G401 (cell line): ENCODE measurements at places on chromosomes 11 and 22. TPM values are rescaled to one million over a fixed set of nuclear protein-coding genes. Genes with fewer than 3 reads are reported as not detected.

DNA sequence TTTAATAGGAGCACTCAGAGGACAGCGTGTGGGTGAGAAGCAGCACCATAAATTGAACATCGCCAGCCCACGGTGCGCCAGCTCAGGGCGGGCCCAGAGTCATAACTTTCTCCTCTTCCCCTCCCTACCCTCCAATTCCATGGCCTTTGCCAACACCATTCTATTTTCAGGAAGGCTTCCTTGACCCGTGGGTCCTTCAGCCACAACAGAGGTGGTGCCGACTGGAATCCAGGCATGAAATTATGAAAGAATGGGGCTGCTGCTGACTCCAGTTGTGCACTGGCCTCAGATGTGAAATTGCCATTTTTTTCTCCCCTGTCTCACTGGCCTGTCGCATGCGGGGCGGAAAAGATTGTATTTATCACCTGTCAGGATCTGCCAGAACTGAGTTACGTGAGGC lies 345.9 kb downstream of the MIAT start:
- no peak for DNase-seq

GRCh38 chr22:22521631-22522030 lies 1.6 kb upstream of the ZNF280A start:
- DNase-seq, result no peak

GRCh38 chr11:10294290-10294953 lies 403 bp upstream of the SBF2 start:
- peak; percentile 62 for DNase-seq

- DNase-seq, result no peak
Measured at GRCh38 chr11:121716060-121716459, 263.3 kb upstream of the SORL1-AS1 start.

PKNOX2 gene
- total RNA-seq, result 4.1 and 4.6 TPM in 2 replicates

GRCh38 chr11:62592146-62592815 lies 958 bp upstream of the TUT1 start:
- DNase-seq, result no peak

DNA sequence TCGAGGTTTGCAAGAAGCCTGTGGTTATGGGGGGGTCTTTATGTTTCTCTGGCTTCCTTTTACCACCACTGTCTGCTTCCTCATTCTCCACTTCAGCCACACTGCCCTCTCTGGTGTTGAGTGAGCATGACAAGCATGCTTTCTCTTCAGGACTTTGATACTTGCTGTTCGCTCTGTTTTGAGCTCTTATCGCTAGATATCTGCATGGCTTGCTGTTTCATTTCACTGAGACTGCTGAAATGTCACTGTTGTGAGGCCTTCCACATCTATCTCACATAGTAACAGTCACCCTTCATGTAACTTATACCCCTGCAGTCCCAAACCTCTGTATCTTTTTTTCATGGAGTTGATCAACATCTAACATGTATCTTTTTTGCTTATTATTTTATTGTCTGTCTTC lies 59.8 kb downstream of the TMEM135 start:
- peak; percentile 3 for DNase-seq

SUSD2 gene
- not detected in 2 replicates for total RNA-seq

DNA sequence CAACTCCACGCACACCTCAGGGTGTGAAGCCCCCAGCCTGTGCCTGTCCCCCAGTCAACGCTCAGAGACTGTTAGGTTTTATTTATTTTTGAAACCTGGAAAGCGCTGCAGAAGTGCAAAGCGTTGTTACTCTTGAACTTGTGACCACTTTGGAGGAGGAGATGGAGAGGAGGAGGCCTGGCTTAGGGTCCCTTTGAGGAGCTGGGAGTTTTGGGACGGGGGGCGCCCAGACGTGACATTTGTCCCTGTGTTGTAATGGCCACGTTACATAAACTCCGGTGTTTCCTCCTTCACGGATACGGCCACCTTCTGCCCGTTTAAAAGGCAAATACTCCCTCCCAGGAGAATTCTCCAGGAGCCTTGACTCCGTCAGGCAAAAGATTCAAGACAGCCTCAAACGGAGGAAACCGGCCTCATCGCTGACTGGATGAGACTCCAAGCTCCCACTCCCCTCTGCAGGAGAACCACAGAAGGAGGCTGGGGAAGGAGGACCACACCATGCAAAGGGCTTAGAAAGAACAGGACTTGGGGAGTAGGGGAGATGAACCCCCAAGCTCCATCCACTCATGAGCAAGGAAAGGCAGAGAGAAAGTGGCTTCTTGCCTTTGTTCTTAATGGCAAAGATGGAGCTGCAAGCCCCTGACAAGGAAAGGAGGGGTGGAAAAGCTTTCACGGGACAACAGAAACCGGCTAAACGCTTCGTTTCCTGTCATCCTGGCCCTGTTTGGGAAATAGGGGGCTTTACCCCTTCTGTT lies 630 bp downstream of the PIK3IP1 start:
- peak; percentile 65 for DNase-seq

GPR137 gene
- 17.8 and 25.9 TPM in 2 replicates for total RNA-seq

GRCh38 chr22:22203048-22203971 lies 41.3 kb upstream of the VPREB1 start:
- no peak for DNase-seq

GRCh38 chr11:86623736-86624135 lies 48.7 kb downstream of the ME3 start:
- DNase-seq, result no peak

- DNase-seq, result no peak
Measured at GRCh38 chr11:64801158-64801464, 1.9 kb downstream of the MAP4K2 start.

ZBTB16 gene
- total RNA-seq, result not detected in 2 replicates

- DNase-seq, result no peak
Measured at GRCh38 chr11:105466582-105467228, 143.2 kb upstream of the GRIA4 start.

- DNase-seq, result peak; percentile 87
Measured at GRCh38 chr11:43852057-43852636, 28.5 kb upstream of the ALKBH3 start.

- DNase-seq, result no peak
Measured at GRCh38 chr11:2393111-2393868, 7.3 kb upstream of the TSSC4 start.

DNA sequence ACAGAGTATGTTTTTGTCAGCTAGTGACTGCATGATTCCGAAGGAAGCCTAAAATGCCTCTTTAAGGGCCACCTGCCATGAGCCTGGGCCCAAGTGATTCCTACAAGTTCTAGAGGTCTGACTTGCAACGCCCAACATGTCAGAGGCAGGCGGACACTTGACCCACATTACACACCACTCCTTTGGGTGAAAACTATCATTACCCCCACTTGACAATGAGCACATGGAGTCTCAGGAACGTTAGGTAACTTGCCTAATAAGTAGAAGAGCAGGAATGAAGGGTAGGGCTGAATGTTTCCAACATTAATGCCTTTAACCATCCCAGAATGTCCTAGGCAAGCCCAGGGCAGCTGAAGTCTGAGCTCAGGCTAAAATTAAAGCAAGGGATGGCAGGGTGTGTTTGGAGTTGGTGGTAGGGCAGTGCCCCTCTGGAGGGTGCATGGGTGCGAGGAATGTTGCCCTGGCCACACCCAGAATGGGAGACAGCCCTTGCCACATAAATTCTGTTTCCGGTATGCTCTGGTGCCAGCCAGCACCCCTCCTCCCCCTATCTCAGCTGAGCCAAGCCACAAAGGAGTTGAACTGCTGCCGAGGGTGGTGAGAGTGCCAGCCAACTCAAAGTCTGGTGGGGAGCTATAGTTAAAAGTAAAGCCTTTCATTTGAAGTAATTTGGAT lies 2.5 kb downstream of the PLAAT2 start:
- no peak for DNase-seq

DNA sequence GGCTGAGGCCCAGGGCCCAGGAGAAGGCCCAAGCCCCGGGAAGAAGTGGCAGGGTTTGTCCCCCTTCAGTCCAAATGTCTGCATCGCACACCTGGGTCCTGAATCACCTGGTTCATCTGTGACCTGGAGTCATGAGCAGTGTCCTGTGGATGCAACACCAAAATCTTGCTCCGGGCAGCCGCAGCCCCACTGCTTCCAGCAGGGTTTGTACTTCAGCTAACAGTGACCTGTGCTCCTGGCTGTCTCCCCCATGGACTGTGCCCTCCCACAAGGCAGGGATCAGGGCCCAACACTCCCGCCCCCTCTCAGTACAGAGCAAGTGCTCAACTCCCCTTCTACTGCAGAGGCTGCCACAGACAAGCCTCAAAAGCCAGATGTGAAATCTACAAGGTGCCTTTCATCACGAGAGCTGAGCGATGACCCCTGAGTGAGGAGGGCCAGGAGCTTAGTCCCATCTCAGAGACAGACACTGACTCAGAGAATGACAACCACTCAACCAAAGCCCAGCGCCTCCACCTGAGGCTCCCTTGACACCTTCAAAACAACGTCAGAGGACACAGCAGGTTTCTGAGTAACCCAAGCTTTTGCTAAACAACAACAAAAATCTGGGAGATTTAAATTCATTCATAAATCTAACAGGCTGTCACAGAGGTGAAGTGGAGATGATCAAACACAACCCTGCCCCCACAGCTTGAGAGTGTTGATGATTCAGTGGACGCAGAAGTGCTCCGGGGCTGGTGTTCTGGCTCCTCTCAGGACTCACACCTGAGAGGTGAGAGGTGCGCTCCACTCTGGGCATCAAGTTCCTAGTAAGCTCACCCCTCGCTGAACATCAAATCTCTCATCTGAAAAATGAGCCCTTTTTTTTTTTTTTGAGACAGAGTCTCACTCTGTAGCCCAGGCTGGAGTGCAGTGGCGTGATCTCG lies 3.4 kb downstream of the KIAA0930 start:
- DNase-seq, result no peak

DNA sequence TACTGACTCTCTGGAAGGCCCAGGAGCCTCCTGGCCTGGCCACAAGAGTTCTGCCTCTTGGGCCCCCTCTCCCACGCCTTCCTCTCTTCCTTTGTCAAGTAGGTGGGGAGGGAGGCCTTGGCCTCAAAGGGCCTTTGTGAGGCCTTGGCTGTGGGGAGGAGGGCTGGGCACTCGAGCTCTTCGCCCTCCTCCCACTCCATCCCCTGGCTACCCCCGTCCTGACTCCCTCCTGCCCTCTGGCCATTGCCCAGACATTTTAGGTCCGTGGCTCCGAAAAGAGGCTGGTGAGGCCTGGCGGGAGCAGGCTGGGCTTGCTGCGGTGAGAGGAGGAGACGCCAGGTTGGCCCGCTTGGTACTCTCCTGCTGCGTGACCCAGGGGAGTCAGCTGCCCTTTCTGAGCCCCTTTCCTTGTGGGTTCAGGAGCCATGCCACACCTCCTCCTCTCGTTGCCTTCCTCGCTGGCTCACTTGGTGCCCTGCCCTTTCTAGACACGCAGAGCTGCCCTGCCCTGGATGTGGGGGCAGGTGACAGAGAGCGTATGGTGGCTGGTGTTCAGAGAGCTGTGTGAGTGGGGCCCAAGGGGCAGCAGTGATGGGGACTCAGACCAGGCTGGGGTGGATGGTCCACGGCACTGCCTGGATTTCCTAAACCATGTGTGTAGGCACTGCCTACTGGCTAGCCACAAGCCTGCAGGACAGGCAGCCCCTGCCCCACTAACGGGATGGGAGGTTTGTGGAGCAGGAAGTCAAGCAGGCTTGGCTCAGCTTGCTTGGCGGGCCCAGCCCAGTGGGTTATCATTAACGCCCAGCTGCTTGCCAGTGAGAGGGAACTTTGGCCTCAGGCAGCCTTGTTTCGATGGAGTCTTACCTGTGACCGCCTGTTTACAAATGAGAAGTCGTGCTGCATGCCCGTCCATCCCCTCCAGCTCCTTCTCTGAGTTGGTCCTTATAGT lies 15.8 kb upstream of the OMP start:
- DNase-seq, result no peak

DNA sequence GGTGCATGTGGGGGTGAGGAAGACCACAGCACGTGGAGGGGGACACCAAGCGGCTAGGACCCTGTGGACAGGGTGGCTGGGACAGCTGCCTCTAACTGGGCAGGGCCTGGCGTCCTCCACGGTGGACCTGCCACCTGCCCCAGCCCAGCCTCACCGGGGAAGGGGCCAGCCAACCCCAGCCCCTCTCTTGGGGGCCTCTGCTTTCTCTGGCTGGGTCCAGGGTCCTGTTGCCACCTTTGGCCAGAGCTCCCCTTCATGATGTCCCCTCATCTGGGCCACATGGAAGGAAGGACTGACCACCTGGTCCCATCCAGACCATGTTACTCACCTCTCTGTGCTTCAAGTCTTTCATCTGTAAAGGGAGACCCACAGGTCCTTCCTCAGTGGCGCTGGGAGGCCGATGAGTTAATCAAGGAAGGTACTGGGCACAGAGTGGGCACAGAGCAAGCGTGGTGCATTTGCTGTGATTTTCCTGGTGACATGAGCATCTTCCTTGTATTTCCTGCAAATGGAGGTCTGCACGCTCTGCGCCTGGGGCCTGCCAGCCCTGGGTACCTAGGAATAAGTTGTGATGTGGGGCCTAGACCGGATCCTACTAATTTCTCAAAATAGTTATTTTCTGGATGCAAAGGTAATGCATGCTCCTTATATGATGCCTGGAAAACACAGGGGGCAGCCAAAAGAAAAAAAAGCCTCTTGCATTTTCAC lies 538.4 kb downstream of the TBC1D22A start:
- no peak for DNase-seq

OR5A1 gene
- not detected in 2 replicates for total RNA-seq

GRCh38 chr11:68749229-68750123 lies 1.8 kb downstream of the TESMIN start:
- DNase-seq, result no peak

GRCh38 chr11:121035780-121036179 lies 11.9 kb downstream of the TBCEL start:
- no peak for DNase-seq

- DNase-seq, result no peak
Measured at GRCh38 chr22:44753189-44754042, 1.0 kb downstream of the ARHGAP8 start.

CTTN gene
- 89.0 and 121 TPM in 2 replicates for total RNA-seq

DKK3 gene
- total RNA-seq, result 29.5 and 55.1 TPM in 2 replicates

- no peak for DNase-seq
Measured at GRCh38 chr11:130449996-130450769, 1.7 kb downstream of the ADAMTS15 start.

GRCh38 chr11:34573537-34573936 lies 47.4 kb upstream of the EHF start:
- DNase-seq, result no peak

- no peak for DNase-seq
Measured at GRCh38 chr22:38335077-38335476, 17.8 kb upstream of the CSNK1E start.

GRCh38 chr11:87444993-87445392 lies 407.3 kb downstream of the TMEM135 start:
- no peak for DNase-seq

TSPAN32 gene
- total RNA-seq, result not detected in 2 replicates

GRCh38 chr22:49856343-49856742 lies 2.7 kb downstream of the ZBED4 start:
- DNase-seq, result no peak

GRCh38 chr11:10050561-10050960 lies 243.5 kb downstream of the SBF2 start:
- DNase-seq, result no peak

DLG2 gene
- total RNA-seq, result 3.8 and 6.6 TPM in 2 replicates

- DNase-seq, result no peak
Measured at GRCh38 chr22:43279867-43280522, 63.2 kb downstream of the SCUBE1 start.

DNA sequence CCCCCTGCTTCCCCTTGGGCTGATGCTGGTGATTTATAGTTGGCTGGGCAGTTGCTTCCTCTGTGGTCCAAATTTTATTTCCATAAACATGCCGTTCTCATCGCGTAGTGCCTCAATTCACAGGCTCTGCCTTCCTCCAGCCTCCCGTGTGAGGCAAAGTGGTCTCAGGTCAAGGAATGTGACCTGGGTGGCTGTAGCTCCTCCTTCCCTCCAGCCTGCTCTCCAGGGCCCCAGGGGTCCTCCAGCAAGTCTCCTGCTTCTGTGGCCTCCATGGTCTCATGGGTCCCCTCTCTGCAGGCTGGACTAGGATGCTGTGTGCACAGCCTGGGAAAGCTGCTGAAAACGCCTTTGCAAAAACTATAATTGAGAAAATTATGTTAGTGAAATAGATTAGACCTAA lies 694.1 kb downstream of the BRD1 start:
- DNase-seq, result no peak

NFAM1 gene
- total RNA-seq, result 0.47 and 1.2 TPM in 2 replicates
